ENCODE measurements at places on chromosomes 7 and 10.

DNA sequence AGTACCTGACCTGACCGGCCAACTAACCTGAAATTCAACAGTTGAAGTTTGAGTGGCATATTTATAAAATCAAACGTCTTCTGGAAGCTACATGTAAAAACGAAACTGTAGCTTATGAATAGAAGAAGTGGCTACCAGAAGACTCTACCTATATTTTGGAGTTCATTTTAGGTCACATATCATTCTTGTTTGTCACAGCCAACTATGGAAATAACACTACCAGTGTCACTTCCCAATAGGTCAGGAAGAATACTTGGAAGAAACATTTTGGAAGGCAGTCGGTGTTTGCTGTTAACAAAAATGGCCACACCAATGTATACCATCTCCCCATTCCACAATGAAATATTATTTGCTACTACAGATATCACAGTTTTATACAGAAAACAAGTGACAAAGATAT is 12.6 kb downstream of the TWIST1 start:
- DNase-seq: no peak

DNA sequence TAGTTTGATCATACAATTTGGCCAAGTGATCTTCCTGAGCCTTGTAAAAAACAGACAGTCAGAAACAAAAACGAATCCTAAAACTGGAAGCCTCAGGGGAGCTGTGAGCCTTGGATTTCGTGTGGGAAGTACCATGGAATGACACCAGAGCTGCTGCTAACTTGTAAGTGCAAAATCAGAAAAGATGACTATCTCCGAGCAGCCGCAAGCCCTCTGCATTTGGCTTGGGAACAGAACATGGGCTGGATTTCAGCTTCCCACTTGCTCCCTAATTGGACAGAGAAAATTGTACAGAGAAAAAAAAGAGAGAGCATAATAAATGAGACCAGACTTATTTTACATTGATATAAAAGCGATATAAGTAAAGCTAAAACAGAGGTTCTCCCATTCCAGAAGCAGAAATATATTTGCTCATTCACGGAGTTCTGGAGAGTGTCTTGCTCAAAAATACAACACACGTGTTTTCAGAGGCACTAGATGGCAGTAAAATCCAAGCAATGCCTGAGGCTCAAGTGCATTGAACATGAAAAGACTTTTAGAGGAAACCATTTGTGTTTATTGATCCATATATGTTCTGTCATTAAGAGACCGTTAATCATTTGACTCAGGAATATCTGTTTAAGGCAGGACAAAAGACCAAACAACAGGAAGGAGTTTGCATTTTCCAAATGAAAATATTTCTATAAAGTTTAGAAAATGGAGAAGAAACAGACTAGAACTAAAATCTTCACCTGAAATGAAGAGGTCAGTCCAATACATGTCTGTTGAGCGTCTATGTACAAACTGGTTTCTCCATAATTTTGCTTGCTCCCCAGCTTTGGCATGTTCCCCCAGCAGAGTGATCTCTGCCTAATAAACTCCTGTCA is 78.3 kb upstream of the SLC26A5 start:
- DNase-seq: peak; percentile 39

- no peak for DNase-seq
Observed at GRCh38 chr7:145151676-145152075, 315.8 kb upstream of the TPK1 start.

- no peak for DNase-seq
Observed at GRCh38 chr10:30816820-30817171, 187.2 kb upstream of the LYZL2 start.

DNA sequence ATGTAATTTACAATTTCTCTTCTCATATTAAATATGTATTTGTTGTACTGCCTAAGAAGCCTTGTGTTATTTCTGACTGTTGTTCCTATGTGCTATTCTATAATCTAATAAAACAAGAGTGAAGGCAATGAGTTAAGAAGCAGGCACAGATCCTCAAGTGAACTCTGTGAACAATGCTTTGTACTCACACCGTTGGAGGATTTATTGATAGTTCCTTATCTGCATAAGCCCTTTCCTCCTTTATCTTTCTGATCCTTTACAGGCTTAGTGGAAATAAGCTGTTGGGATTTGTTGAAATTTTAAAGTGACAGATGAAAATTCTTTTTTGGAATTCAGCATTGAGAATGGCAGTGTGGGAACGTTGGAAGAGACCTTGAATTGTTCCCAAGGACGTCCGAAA is 329.6 kb upstream of the NPVF start:
- DNase-seq: no peak

- no peak for DNase-seq
Observed at GRCh38 chr10:84353052-84353803, 24.8 kb downstream of the CCSER2 start.

- no peak for DNase-seq
Observed at GRCh38 chr10:27253576-27253975, 13.0 kb upstream of the ACBD5 start.

DNA sequence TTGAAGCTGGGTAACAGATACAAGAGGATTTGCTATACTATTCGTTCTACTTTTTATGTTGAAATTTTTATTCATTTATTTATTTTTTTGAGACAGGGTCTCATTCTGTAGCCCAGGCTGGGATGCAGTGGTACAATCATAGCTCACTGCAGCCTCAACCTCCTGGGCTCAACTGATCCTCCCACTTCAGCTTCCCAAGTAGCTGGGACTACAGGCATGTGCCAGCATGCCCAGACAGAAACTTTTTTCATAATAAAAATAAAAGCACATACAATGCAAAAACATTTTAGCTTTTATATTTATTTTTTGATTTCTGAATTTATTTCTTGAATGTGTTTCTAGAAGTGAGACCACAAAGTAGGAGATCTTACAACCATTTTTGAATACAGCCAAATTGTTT is 71.2 kb downstream of the FANK1 start:
- DNase-seq: no peak

All from AG08396 (cell line).